MCF 10A (cell line): ENCODE measurements at places on chromosomes 6 and 20.
A peak's percentile ranks its signal among the peaks of the same experiment; 100 is the strongest.

DNA sequence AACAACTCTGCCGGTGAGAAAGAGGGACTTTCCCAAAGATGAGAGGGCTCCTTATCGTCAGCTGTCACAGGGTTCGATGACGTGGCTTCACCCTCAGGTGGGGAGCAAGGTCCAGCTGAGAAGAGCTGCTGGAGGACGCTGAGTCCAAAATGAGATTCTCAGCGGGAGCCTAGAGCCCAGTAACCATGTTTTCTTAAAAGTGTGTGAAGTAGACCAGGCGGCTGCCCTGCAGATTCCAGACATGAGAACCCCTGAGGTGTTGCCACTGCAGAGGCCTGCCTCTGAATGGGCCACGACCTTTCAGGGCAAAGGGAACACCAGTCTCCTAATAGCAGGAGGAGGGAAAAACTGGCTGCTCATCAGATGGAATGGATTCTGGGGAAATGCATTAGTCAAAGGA, 375.1 kb downstream of the BTBD9 start:
- no peak for DNase-seq

DNA sequence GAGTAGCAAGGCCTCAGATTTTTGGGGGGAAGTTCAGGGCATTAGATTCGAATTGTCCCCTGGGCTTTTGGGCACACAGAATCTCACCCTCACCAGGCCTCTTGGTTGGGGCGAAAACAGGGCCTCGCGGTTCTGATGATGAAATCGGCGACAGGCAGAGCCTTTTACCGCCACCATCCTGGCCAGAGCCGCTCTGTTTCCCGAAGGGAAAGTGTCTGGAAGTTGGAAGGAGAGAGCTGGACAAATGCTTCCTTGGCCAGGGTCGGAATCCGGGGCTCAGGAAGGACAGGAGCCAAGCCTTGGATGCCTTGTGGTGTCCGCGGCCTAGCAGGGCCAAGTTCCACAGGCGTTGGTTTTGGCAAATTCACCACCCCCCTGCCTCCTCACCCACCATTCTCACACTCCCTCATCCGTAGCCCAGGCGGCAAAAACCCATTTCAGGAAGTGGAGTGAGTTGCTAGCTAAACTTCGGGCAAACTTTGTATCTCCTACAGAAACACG, 3.5 kb upstream of the TFAP2A start:
- DNase-seq = peak; percentile 69

DNA sequence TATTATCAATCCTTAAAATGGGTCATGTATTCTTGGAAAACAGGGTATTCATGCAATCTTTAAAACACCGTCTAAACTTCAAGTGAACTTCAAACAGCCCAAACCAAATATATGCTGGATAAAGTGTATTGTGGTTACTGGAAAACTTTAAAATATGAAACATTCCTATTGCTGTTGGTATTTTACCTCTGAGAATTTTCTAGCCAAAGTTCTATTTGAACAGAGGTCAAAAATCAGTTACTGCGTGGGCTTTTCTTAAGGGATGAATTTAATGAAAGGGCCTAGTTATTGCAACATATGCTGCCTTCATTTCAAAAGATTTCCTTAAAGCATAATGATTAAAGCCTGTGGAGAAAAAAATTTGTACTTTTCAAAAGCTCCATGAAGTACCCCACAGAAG, 436.0 kb downstream of the PLCB1 start:
- no peak for DNase-seq

- no peak for DNase-seq
These were observed 19.6 kb upstream of the PKHD1 start for GRCh38 chr6:52106994-52107393.

DNA sequence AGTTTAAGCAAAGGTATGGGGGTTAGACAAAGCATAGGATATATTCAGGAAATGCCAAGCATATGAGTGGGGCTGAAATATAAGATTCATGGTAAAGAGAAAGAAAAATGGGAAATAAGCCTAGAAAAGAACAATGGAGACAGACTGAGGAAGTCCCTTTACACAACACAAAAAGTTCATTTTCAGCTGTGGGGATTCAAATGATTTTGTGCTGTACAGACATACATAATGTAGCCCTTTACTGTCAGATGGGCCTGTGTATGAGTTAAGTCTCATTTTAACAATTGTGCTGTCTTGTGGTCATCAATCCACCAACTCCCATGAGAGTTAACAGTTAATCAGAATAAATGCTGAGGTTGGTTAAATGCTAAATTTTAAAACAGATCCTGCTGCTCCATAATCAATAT, 37.2 kb downstream of the REV3L start:
- no peak for DNase-seq

DNA sequence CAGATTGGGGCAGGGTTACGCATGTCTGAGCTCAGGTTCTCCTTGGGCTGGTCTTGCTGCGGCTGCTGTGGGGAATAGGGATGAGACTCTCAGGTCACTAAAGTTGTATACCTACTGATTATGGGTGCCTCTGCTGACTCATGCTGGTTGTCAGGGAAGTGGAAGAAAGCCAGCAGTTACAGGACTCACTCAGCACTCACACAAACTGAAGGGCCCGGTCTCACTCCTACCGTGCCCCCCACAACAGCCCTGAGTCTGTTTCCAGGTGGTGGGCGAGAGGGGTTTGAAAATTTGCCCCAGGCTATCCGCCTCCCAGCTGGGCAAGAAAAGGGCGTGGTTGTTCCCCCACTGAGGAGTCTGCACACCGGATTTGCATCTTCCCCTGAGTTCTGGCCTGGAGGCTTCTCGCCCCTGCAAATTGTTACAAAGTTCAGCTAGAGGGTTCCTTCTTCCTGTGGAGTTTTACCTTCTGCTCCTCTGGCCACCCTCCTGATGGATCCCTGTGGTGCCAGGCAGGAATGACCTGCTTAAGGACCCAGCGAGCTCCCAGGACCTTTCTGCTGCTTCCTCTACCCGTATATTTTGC, 659.2 kb downstream of the HDGFL1 start:
- peak; percentile 54 for DNase-seq

GRCh38 chr6:147578159-147578558, 69.7 kb downstream of the SAMD5 start:
- DNase-seq = peak; percentile 32

DNA sequence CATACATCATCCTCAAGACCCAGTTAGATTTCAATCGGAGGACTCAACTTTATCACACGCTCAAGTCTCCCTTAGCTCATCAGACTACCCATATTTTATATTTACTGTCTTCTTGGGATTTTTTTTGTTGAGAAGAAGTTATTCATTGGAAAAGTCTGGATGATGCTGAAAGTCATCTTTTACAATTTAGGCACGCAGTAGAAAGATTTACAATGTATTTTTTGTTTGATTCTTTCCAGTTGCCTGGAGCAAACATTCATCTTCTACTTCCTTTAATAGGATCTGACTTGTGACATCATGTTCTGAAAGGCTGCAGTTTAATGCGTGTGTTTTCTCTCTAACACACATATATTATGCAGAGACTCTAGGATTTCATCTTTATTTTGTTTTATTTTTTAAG, 235.7 kb downstream of the DOK5 start:
- no peak for DNase-seq

- DNase-seq = no peak
These were observed 61.6 kb upstream of the JAG1 start for GRCh38 chr20:10735195-10735949.

- no peak for DNase-seq
These were observed 39.4 kb upstream of the ZBP1 start for GRCh38 chr20:57659517-57660180.
